Anterior cingulate cortex (tissue), 58 donors: ENCODE measurements at places on chromosomes 6 and 20.

DNA sequence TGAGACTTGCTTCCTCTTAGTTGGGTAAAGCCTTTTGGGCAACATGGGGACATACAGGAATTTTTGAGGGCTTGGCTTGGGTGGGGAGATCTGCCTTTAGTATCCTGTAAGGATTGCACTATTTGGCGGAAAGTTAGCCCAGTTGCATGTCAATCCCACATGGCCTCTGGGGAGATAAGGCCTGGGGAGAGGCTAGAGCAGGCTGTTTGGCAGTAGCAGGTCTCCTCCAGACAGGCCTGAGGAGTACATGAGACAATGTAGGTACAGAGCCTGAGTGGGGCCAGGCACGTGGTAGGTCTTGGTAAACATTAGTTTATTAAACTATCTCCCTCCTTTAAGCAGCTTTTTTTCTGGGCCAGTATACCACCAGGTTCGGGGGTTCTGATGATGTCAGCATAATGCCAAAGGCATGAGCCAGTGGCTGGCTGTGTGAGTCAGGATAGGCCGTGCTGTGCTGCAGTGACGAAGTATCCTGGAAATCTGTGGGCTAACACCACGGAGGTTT lies 147.9 kb downstream of the VEGFA start:
- DNase-seq: no peak

DNA sequence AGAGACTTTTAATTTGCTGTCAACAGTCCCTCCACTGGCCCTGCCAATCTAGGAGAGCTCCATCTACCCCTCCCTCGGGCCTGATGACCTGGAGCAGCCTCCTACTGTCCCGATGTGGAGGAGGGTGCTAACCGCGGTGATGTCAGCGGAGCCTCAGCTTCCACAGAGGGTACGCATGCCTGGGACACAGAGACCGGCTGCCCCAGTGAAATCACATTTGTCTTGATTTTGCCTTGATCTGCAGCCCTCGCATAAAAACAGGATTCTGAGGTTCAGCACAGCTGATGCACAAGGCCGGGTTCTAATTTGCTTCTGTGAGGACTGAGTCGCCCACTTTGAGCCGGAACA lies 77.6 kb downstream of the STK35 start:
- no peak for DNase-seq

DNA sequence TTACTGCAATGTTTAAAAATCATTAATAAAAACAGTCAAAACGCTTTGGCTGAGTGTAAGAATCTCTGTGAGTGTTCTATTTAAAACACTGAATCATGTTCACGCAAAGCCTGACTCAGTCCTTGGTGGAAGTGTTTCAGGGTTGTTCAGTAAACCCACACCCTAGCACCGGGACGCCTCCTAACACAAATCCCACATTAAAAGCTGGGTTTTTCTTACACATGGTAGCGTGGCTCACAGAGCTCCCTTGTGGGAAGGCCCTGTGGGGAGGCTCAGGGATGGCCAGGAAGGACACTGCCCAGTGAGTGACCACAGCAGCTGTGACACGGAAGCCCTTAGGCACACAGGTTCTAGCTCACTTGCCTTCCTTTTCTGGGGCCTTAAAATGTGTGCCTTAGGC lies 80.2 kb downstream of the GMPR start:
- no peak for DNase-seq

- peak; percentile 35 for DNase-seq
Measured at GRCh38 chr20:20012541-20012940, 4.6 kb upstream of the NAA20 start.

DNA sequence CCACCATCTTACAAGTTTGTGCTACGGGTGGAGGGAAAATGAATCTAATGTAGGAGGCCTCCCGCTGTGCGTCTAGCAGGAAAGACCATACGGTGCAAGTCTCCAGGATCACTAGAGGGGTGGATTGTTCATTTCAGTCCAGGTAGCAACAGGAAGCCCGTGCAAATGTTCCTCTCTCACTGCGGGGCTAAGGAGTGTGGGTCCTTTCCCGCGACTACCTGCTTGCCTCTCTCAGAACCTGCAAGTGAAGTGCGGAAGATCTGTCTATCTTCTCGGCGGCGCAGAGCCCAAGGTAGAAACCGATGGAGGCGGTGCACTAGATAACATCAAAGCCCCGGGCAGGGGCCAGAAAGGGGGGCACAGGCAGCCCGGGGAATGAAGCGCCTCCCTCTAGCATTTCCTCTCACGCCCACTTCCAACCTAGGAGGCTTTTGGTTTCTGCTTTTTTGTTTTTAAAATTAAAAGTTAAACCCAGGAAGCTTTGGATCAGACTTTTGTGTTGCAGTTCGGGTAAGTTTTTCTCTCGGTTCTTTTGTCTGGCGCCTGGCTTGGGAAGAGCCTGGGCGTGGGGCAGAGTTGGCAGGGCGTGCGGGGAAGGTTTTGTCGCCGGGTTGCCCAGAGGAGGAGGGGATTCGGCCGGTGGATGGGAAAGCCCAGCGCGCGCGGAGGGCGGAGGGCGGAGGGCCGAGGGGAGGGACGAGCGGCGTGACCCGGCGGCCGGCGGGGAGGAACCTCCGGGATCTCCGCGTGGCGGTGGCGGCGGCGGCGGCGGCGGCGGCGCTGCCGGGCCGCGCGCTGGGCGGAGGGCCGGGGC lies 3.5 kb upstream of the HIVEP1 start:
- peak; percentile 74 for DNase-seq

- DNase-seq: no peak
Measured at GRCh38 chr6:140058863-140059262, 684.4 kb upstream of the CITED2 start.

- DNase-seq: no peak
Measured at GRCh38 chr20:920311-920710, 4.2 kb upstream of the ANGPT4 start.

DNA sequence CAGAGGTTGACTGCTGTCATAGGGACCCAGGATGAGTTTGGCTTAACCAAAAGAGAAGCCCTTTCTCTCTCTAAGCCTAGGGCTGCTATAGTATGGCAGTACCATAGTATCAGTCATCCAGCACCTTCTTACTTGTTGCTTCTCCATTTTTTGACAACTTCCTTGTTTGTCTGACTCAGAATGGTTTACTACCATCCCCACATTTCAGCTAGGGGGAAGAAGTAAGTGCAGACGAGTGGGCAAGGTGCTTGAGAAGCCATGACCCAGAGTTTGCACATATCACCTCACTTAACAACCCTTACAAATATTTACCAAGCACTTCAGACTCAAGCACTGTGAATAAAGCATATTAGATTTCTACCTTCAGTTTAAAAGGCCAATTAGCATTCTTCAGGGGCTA lies 289.9 kb upstream of the TSHZ2 start:
- DNase-seq: no peak

DNA sequence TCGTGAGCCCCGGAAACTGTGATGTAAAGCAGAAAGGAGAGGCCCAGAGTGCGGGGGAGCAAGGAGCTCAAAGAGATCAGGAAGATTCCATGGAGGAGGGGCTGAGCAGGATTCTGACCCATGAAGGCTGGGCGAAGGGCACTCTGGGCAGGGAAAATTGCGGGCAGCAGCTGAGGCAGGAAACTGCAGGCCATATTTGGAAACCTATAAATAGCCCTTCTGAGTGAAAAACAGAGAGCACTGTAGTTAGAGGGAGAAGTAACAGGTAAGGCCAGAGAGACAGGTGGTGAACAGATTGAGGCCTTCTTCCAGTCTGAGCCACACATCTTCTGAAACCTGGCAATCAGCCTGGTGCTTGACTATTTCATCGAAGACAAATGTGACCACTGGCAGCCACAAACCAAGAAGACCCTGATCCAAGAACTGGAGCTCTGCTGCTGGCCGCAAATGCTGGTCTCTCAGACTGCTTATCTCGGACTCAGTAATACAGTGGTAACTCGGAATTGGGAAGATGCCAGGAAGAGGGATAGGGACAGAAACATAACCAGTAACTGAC lies 14.1 kb upstream of the BEND3 start:
- no peak for DNase-seq

DNA sequence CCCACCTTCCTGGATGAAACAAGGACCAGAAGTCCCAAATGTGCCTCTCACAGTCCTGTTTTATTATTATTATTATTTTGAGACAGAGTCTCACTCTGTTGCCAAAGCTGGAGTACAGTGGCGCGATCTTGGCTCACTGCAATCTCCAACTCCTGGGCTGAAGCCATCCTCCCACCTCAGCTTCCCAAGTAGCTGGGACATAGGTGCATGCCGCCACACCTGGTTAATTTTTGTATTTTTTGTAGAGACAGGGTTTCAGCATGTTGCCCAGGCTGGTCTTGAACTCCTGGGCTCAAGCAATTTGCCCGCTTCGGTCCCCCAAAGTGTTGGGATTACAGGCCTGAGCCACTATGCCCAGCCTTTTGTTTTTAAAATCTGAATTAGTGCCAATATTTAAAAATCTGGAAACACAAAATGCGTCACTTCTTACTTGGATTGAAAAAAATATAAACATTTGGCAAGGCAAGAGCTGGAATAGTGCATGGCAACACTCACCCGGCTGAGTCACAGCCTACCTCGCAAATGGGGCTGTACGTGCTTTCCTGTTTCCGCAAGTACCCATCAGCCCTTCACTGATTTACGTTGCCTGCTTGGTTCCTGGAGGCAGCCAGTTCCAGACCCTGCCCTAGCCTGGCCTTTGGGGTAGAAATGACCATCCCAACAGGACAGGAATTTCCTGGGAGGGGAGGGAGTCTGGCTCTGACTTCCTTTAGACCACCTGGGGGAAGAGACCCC lies 6.3 kb downstream of the SDCBP2 start:
- no peak for DNase-seq

DNA sequence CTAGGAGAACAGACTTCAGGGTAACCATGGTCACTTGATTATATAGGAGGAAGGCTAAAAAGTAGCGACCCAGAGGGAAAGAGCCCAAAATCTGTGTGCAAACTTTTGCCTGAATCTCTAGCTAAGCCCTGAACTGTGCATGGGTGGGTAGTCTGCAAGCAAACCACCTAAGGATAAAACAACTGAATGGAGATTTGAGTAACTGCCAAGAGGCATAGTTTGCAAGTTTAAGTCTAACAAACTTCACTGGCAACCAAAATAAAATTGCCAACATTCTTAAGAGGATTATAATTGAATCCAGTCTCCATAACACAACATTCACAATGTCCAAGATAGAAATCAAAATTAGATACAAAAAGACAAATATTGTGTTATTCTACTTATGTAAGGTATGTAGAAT lies 192.0 kb upstream of the PLN start:
- no peak for DNase-seq

GRCh38 chr6:168493976-168494375 lies 53.0 kb downstream of the SMOC2 start:
- no peak for DNase-seq

GRCh38 chr20:11376998-11377397 lies 540.7 kb upstream of the BTBD3 start:
- no peak for DNase-seq

DNA sequence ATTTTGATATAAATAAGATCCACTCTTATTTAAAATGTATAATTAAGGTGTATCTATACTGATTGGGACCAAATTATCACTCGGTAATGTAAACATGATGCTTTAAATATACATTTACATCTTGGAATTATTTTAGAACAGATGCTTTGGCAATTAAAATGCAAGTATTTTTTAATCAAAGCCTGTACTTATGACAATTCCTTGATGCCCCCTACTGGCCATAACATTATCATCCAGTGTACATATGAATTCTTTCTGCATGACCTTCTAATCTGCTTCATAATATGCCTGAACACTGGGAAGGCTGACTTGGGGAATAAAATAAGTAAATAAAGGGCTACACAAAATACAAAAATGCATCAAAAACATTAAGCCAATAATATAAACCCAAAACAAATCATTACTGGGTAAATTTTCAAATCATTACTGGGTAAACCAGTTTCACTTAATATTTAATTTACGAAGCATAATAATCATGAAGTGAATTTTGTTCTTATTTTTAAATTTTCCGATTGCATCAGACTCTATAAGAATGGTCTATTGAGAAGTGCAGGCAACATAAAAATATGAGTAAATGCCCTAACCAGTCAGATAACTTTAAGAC lies 65.1 kb downstream of the CGA start:
- no peak for DNase-seq

GRCh38 chr20:61736001-61736635 lies 329.6 kb downstream of the TAF4 start:
- no peak for DNase-seq

GRCh38 chr6:109013656-109014305 lies 80.9 kb downstream of the SESN1 start:
- no peak for DNase-seq

DNA sequence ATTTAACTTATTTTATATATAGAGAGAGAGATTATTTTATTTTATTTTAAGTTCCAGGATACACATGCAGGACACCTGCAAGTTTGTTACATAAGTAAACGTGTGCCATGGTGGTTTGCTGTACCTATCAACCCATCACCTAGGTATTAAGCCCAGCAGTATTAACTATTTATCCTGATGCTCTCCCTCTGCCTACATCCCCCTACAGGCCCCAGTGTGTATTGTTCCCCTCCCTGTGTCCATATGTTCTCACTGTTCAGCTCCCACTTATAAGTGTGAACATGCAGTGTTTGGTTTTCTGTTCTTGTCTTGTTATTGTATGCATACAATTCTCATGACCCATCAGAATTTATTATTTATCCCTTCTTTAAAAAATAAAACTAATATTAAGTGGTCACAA lies 34.6 kb downstream of the FKBP1C start:
- DNase-seq: no peak

DNA sequence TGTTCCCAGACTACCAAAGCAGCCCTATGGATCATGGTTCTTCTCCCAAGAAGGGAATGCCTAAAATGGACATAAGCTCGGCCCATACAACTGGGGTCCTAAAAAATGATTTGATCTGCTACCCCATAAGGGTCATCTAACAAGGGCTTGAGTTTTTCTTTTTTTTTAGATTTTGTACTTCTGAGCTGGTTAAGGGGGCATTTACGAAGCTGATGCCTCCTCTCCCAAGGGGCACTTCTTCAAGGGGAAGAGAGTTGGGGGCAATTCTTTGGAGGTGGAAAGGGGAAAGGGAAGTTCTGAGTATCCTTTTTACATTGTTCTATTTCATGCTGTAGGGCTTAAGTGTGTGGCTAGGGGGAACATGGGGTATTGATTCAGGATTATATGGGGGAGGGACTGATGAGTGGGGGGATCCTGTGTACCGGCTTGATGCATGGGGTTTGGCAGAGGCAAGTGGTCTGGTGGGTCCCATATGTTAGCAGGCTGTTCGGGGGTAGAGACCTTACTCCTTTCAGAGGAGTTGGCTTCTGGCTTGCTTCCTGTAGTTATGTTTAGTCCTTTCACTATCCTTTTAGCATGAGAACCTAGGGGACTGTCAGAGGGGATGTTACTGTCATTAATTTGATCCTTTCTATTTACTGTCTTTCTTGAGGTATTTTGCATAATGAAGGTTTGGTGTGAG lies 8.1 kb upstream of the ZNFX1 start:
- no peak for DNase-seq

DNA sequence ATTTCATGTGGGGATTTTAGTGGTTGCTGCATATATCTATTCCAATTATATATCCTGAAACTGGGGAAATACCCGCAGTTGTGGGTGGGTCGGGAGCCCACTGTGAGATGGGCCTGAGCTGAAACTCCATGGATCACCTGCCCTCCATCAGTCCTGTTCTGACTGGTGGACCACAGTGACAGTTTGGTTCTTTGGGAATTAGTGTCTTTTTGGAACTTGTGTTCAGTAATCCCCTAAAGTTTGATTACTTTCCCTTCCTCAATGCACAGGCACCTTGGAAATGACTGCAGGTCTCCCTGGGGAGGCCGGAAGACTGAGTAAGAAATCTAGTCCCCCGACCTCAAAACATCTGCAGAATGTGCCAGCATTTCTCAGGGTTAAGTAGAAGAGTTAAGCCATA lies 11.3 kb downstream of the STK35 start:
- DNase-seq: no peak

- no peak for DNase-seq
Measured at GRCh38 chr6:72959821-72960220, 265.5 kb downstream of the KHDC1L start.
